Stimulated activated CD4-positive, alpha-beta T cell treated with anti-CD3 and anti-CD28 coated beads, Interleukin-4, amount 100 ng/mL, for 4 hours (primary cell): ENCODE measurements at places on chromosomes 7 and 10.

GRCh38 chr7:146956853-146957252, 840.3 kb downstream of the CNTNAP2 start:
- no peak for DNase-seq

DNA sequence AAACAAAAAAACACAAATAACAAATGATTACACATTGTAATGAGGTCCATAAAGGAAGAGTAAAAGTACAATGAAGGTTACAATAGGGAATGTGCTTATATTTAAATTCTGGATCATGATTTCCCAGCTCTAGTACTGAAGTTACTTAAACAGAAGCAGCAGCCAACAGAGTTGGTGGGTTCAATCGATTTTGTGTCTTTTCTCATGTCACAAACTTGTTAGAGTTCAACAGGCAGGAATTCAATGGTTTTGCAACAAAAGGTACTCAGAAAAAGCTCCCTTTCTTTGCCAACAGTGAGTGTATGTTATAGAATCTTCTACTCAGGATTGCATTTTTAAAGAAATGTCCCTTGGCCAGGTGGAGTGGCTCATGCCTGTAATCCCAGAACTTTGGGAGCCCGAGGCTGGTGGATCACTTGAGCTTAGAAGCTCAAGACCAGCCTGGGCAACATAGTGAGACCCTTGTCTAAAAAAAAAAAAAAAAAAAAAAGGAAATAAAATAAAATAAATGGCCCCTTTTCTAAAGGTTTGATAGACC, 29.6 kb upstream of the IL6 start:
- DNase-seq = no peak

GRCh38 chr10:24136070-24136469, 72.9 kb upstream of the KIAA1217 start:
- DNase-seq = no peak

DNA sequence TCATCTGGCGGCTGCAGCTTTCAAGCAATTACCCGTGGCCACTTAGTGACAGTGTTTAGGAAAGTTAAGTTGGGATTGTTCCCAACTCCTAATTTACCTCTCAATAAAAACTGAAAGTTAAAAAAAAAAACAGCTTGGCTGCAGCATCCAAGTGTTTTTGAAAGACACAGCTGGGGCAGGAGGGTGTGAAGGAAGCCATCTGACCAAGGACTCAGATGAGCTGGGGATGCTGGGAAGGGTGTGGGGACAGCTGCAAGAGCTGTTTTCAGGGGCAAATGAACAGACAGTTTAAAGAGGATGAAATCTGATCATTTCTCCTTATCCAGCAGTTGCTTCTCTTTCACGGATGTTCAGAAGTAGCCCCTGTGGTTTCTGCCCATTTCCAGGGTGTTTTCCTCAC, 129.2 kb upstream of the CDCA7L start:
- DNase-seq = no peak

DNA sequence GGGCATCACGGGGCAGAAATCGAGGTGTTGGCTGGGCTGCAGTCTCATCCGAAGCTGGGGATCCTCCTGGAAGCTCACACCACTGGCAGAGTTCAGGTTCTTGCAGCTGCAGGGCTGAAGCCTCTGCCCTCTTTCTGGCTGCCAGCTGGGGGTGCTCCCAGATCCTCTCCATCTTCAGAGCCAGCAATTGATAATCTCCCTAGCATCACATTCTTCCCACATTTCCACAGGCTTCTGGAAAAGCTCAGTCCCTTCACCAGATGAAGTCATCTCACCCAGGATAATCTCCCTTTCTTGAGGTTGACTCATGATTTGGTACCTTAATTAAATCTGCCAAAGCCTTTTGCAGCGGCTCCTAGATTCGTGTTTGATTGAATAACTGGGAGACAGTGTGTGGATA, 55.2 kb downstream of the NRP1 start:
- DNase-seq = no peak

- DNase-seq = no peak
Measured at GRCh38 chr10:71039551-71039950, 151.2 kb upstream of the PCBD1 start.

DNA sequence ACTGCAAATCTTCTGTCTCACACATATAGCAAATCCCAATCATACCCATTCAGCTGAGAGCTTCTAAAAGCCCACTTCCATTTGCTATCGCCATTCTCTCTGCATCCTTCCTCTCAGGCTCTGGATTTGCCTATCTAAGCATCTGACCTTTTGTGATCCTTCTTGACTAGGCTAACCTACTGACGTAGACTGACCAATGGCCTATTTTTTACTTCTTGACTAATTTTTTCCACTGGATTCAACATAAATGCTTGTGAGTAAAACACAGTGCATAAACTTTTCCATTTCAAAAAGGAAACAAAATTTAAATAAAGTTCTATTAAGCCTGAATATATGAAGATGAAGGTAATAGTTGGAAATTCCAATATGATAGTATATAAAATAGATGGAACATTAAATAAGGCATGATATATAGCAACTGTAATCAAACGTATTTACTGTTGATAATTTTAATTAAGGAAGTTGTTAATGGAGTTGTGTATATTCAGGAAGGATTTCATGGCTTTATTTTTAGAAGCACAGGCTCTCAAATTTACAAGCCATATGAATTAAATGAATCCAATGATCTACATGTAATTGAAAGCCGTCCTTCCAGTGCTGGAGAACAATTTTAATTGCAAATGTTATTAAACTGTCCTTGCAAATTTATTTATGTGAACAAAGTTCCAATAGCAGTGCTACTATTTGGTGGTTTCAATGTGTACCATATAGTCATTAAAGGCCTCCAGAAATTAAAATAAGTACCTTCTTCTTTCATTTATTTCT, 918.4 kb downstream of the SORCS3 start:
- no peak for DNase-seq

GRCh38 chr7:113464096-113464855, 345.9 kb upstream of the SMIM30 start:
- DNase-seq = no peak

DNA sequence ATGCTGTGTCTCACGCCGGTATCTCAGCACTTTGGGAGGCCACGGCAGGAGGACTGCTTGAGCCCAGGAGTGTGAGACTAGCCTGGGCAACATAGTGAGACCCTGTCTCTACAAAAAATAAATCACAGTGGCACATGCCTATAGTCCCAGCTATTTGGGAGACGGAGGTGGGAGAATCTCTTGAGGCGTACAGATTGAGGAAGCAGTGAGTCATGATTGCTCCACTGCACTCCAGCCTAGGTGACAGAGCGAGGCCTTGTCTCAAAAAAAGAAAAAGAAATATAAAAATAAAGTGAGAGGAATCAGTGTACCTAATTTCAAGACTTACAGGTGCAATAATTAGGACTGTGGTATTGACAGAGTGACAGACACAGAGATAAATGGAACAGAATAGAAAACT, 23.9 kb downstream of the SLC25A40 start:
- no peak for DNase-seq

DNA sequence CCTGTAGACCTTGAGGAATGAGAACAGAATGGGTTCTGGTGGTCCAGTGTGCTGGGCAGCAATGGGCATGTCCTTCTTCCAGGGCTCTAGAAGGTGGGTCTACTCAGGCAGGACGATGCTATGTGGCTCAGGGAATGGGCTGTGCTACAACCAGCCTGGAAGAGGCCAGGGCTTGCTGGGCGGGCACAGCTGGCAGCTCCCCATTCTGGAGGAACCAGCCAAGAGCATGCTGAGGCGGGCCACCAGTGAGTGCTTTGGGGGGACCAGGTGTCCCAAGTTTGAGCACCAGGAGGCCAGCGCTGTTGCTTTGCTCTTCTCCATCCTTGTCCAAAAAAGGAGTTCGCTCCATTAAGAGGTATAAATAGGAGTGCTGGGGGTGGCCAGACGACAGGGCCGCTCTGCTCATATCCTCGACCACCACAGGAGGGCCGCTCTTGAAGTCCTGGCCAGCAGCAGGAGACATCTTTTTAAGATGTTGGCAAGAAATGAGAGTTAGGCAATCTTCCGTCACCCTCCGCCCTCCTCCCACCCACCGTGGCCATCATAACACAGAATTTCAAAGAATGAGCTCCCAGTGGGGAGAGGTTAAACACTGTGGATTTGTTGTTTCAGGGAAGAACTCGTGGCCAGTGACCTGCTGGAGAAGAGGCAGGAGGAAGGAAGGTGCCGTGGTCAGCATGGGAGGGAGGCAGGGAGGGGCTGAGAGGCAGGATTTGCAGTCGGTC, 141.3 kb downstream of the GRK5 start:
- no peak for DNase-seq

- DNase-seq = peak; percentile 39
Measured at GRCh38 chr7:134710854-134711624, 64.4 kb downstream of the BPGM start.

DNA sequence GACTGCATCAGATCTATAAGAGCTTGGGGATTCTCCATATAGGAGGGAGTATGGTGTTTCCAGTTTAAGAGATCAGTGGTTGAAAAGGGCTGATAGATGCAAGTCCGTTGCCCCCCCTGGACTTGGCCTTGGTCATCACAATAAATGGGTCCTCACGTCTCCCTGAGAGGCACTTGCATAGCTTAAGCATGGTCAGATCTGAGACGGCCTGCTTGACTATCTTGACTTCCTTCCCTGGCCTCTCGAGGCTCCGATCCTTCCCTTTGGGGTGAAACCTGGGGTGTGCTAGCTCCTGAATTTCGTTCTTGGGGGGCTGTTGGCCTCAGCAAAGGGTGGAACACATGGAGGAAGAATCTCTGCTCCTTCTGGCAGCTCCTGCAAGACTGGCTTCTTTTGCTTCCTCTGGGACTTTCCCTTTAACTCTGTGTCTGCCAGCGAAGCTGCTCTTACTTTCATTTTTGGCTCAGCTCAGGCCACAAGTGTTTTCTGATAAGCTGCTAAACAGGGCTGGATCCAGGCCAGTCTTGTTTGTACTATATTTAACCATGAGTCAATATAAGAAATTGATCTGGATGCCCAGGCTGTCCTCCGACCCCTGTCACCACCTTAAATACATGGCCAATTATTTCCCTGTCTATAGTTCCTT, 11.2 kb upstream of the ZNF485 start:
- peak; percentile 41 for DNase-seq

DNA sequence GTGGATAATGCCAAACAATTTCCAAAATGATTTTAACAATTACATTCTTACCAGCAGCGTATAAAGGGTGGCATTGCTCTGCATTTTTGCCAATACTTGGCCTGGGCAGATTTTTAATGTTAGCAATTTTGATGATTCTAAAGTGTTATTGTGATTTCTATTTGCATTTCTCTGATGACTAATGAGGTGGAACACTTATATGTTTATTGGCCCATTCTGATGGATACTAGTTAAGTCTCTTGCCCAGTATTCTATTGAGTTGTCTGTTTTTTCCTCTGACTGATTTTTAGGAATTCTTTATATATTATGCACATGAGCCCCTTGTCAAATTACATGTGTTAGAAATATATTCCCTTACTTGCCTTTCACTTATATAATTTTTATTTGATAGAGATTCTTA, 86.8 kb downstream of the TMEM26 start:
- DNase-seq = no peak

GRCh38 chr10:129927351-129928120, 36.5 kb downstream of the EBF3 start:
- DNase-seq = no peak

- no peak for DNase-seq
Measured at GRCh38 chr7:103795787-103796186, 193.7 kb downstream of the RELN start.

DNA sequence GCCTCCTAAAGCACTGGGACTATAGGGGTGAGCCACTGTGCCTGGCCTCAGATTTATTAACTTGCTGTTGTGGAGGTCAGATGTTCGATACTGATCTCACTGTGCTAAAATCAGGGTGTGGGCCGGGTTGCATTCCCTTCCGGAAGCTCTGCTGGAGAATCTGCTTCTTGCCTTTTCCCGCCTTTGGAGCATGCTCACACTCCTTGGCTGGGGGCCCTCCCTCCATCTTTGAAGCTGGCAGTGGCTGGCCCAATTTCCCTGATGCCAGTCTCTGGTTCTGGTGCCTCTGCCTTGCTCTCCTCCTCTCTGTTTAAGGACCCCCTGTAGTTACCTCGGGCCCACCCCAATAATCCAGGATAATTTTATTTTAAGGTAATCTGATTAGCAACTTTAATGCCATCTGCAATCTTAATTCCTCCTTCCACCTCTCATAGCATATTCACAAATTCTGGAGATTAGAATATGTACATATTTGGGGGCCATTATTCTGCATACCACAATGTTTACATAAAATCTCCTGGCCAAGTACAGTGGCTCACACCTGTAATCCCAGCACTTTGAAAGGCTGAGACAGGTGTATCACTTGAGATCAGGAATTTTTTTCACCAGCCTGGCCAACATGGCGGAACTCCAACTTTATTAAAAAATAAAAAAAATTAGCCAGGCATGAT, 7.9 kb upstream of the PITRM1 start:
- no peak for DNase-seq

GRCh38 chr7:130266258-130266960, at the start of gene CPA2:
TSS of gene CPA2 (plus strand) at chr7:130266863. CDS start at chr7:130266882, 19 bp downstream.
- no peak for DNase-seq

DNA sequence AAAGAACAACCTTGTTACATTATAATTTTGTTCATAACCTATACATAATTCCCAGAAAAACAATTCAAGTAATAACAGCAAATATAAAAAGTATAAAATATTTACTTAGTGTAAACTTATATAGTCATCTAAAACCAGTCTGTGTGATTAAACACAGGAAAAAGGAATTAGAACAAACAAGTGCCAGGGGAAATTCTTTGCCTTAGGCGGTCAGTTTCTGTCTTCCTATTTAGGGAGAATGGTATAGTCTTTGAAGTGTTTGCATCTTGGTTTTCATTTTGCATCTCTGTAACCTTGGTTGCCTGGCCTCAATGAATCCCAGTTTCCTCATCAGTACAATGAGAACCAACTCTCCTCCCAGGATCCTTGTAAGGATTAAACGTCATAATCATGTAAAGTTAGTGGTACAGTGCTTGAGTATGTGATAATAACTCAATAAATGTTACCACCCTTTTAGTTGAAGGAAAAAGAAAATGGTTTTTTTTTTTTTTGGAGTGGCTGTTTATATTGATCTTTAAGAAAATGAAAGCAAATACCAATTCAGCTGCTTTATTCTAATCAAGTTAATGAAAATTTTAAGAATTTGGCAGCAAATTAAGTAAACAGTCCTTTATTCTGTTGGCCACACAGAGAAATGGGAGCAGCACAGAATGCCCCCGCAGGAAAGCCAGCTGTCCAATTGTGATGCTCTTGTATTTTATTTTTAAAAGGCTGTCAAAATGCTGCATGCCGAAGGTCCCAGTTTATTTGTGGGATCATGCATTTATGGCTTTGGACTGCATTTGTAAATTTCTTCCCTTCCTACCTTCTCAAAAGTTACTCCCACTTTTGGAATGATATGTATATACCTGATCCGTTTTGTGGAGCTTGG, 61.8 kb downstream of the SHH start:
- DNase-seq = no peak

- no peak for DNase-seq
Measured at GRCh38 chr7:158530800-158531609, 56.6 kb downstream of the PTPRN2 start.

DNA sequence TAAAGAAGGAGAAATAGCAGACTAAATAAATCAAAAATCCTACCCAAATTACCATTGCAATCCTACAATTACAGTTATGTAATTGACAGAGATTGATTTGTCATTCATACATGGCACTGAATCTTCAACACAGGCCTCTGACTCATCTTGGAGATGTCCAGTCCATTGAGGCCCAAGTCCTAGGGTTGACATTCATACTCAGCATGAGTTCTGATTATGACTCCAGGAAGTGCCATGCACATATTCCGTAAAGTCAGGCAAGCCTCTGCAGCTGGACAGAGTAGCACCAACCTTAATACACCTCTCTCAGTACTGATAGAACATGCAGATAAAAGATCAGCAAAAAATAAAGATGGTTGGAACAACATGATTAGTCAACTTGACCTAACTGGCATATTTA, 353.7 kb upstream of the NFE2L3 start:
- no peak for DNase-seq
